RCC 7860 (cell line): ENCODE measurements at places on chromosomes 2 and 18.
A peak's percentile ranks its signal among the peaks of the same experiment; 100 is the strongest.

- DNase-seq, result no peak
Observed at GRCh38 chr2:24576146-24576545, 85.1 kb downstream of the NCOA1 start.

DNA sequence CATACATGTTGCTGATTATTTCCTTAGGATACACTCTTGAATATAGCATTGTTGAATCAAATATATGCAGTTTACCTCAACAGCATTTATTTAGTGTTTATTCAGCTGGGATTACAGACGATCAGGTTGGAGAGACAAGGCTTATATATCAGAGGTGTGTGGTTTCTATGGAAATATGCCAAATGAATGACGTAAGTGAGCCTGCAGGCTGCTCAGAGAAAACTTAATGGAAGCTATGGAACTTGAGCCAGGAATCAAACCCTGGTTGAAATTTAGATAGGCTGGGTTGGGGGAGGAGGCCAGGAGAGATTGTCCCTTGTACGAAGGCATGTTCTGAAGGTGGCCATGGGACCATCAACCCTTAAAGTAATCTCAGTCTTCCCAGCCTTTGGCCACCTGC is 79.5 kb downstream of the INPP4A start:
- no peak for DNase-seq

GRCh38 chr2:148968776-148969319 is 69.7 kb upstream of the LYPD6B start:
- no peak for DNase-seq

DNA sequence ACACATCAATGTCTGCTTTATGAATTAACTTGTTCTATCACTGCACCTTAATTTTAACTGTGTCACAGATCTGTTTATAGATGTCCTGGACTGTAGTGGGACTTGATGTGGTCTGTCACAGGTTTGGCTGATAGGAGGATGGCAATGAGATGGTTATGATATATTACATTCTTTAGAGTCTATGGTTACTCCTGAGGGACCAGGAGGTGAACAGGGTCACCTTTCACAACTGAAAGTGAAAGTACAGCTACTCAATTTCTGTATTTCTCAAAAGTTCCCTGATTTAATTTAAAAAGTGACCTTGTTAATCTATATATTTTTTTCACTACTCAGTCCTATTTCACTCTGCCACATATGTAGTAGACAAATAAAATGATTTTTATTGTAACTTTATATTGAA is 1284.1 kb upstream of the GYPC start:
- no peak for DNase-seq

DNA sequence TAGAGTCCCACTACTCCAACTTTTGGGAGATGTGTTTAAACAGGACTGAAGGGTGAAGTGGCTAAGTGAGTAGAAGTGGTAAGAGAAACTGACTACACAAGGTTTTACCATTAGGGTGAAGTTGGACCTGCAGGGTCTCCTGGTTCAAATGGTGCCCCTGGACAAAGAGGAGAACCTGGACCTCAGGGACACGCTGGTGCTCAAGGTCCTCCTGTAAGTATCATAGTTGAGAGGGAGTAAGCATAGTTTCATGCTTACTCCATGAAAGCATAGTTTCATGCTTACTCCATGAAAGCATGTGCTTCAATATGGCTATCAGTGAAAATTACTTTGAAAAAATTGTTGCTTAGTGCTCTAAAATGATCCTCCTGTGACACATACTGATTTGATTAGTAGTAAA is 19.1 kb downstream of the COL3A1 start:
- DNase-seq, result no peak

GRCh38 chr2:1893856-1894255 is 149.5 kb upstream of the PXDN start:
- no peak for DNase-seq

GRCh38 chr18:75364512-75365253 is 62.8 kb downstream of the SMIM21 start:
- DNase-seq, result no peak

DNA sequence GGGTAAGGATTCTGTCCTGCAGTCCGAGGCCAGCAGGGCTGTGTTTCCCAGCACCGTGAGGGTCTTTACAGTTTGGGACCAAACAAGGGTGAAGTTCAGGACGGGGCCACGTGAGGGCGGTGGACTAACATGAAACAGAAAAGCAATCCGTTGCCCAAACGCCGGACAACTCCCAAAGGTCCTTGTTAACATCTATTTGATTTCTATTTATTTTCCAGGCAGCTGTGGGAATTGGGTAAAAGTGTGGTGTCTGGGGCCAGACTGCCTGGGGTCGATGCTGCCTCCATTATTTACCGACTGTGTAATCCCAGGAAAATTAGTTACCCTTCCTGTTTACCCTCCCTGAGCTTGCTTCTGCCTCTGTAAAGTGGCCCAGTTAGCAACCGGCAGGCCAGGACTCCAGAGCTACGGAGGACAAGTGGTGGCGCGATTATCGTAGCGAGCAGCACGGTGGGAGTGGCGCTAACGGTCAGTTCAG is 66.3 kb upstream of the TCF7L1 start:
- peak; percentile 33 for DNase-seq

DNA sequence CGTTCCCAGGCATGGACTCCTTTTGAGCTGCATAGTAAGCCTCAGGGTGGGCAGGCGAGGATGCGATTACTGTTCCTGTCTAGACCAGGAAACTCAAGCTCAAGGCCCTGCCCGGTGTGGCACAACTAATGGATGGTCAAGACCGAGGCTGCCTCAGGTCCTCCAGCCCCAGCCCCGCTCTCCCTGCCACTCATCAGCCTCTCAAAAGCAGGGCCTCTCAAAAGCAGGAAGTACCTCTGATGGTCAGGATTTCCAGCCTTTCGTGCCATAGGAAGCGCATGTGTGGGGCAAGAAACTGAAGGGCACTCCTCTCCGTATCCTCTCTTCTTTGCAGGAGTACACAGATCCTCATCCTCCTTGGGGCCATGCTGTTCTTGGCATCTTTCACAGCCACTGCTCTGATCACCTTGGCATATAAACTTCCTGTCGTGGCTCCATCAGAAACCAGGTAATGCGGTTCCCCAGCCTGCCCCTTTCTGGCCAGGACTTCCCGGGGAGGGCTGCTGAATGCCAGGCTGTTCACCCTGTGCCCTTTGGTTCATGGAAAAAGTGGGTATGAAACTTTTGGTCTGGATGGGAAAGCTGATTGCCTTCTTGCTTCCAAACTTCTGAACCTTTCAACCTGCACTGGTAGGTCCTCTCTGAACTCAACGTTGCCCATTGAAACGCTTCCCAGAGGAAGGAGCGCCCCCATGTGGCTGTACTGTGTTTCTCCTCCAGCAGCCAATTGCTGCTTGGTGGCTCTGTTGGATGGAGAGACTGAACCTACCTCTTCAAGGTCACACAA is 82.8 kb upstream of the SEC11C start:
- peak; percentile 40 for DNase-seq

GRCh38 chr2:209582281-209582680 is 158.4 kb downstream of the MAP2 start:
- DNase-seq, result no peak

GRCh38 chr2:138012082-138012481 is 47.8 kb downstream of the HNMT start:
- DNase-seq, result no peak

DNA sequence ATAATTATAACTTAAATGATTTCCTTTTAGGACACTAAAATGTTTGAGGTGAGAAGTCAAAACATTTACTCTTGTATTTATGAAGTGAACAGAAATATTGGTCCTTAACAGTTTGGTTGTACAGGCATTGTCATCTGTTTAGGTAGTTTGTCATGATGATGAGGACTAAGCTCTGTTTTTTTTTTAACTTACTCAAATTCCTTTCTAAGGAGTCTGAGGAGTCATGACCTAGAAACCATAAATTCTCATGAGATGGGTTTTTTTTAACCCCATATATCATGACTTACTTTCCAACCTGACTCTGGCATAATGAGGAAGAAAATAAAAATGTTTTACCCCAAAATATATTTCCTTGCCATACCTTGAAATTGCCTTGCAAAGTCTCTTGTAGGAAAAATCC is 1176.2 kb downstream of the SUCLG1 start:
- DNase-seq, result no peak

- no peak for DNase-seq
Observed at GRCh38 chr18:13481820-13482617, 244.3 kb downstream of the FAM210A start.

- DNase-seq, result no peak
Observed at GRCh38 chr2:68765739-68766375, 31.2 kb downstream of the ARHGAP25 start.

DNA sequence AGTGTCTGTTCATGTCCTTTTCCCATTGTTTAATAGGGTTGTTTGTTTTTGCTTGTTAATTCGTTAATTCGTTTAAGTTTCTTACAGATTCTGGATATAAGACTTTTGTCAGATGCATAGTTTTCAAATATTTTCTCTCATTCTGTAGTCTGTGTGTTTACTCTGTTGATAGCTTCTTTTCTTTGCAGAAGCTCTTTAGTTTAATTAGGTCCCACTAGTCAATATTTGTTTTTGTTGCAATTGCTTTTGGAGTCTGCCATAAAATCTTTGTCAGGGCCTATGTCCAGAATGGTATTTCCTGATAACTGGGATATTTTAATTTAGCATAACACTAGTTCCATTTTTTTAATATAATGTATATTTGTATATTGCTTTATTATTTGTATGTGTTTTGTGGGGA is 1380.1 kb downstream of the SUCLG1 start:
- DNase-seq, result no peak
